MCF 10A (cell line): ENCODE measurements at places on chromosomes 6 and 20. TPM values are rescaled to one million over a fixed set of nuclear protein-coding genes. Genes with fewer than 3 reads are reported as not detected.

GRCh38 chr20:37869334-37869861, 33.5 kb upstream of the VSTM2L start:
- DNase-seq: no peak

- DNase-seq: no peak
Measured at GRCh38 chr6:17220040-17220910, 60.9 kb upstream of the RBM24 start.

- DNase-seq: no peak
Measured at GRCh38 chr6:44837255-44837654, 449.7 kb downstream of the CDC5L start.

DNA sequence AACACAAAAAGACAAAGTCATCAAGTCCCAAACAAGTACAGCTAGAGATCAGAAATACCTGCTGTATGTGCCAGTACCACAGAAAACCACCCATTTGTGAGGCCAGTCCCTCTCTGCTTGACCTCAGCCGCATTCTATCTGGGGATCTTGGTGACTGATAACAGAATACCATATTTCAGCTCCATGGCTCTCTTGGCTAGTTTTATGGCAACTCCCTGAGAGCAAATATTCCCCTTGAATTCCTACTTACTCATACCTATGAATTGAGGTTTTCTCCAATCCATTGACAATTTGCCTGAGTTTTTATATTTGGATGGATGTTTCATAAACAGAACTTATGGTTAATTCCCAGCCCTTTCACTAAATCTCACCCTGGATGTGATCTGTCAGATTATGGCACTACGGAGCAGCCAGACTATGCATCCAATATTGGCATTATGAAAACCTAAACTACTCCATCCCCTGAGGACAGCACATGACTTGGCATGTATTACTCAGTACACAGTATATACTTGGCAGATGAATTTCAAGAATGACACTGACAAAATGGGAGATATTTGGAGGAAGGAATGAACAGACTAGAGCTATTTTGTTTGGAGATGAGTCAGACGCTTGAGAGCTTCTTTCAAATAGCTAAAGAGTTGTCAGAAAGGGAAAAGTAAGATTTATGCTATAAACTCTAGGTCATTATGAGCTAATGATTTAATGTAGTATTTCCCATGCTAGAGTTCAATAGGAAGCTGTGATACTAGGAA, 95.7 kb downstream of the PRDM1 start:
- peak; percentile 57 for DNase-seq

- DNase-seq: no peak
Measured at GRCh38 chr6:160227769-160228161, 30.9 kb downstream of the SLC22A2 start.

DNA sequence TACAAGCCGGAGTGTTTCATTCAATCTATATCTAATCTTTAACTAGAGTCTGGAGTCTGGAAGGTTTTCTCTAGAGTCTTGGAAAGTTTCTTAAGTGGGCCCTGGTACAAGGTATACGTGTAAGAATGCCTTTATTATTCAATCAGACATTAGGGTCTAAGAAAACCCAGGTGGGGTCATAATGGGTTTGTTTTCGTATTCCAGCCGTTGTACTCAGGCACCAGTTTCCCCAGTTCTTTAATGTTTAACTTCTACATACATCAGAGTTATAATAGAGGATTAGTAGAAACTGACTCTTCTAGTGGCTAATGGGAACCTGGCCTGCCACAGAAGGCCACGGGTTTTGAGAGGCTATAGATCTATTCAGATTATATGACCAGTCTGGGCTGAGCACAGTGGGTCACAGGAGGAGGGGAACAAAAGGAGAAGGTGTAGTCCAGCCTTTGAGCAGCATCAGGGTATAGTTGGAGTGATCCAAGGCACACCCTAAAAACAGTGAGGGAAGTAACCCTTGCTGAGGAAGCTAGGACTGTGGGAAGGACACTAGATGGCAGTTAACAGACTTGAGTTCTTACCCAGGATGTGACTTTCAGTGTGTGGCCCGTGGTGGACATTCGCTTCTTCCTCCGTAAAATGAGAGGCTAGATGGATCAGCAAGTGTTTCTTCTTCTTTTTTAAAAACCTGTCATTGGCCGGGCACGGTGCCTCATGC, 15.5 kb downstream of the FAM83B start:
- no peak for DNase-seq

DNA sequence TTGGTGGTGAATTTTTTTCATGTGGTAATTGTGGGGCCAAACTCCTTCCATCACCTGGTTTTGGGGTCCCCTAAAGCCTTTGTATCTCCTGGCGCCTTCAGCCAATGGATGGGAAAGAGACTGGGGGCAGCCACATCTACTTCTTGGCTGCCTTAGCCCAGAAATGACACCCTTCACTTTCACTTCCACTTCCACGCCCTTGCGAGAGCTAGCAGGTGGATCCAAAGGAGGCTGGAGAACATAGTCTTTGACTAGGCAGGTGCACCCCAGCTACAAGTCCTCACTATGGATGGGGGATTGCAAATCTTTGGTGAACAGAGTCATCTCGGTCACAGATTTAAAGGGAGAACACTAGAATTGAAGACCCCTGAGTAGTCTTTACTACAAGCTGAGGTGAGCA, 70.8 kb downstream of the NDUFAF5 start:
- no peak for DNase-seq

- DNase-seq: no peak
Measured at GRCh38 chr6:136889271-136890193, 32.6 kb upstream of the SLC35D3 start.

DNA sequence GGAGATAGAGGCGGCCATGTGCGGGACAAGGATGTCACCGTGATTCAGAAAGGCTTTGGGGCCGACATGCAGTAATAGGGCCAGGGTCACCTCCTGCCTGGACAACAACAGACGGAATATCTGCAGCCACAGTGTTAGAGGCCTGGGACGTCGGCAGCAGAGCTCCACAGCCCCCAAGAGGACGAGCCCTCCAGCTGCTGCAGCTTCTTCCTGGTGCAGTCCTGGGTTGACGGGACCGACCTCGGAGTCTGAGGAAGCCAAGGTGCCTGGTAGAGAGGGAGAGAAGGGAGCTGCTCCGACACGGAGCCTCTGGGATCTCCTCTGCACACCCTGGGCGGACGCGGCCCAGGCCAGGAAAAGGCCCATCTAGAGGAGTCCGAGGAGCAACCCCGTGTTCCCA, 23.2 kb upstream of the CHRNA4 start:
- no peak for DNase-seq

TCFL5 gene
- total RNA-seq: 10.8 and 12.8 TPM in 2 replicates

DNA sequence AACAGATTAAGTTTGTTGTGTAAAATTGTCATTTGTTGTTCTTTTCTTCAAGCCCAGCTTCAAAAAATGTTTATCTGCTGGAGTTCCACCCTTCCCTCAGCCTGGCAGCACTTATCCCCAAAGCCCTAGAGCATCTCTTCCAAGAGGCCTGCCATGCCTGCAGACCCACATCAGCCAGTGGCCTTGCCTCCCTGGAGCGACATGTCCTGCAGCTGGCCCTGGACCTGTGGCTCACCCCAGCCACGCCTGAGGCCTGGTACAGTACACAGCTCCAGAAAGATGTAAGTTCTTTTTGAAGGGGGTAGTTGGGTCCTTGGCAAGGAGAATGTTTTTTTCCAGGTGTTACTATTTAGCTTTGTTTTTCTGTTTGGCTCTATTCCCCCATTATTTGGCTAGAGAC, 124.8 kb downstream of the CD164 start:
- DNase-seq: no peak

GRCh38 chr6:169843110-169843509, 91.7 kb downstream of the ERMARD start:
- DNase-seq: no peak

EXOC2 gene
- total RNA-seq: 14.6 and 18.9 TPM in 2 replicates

DNA sequence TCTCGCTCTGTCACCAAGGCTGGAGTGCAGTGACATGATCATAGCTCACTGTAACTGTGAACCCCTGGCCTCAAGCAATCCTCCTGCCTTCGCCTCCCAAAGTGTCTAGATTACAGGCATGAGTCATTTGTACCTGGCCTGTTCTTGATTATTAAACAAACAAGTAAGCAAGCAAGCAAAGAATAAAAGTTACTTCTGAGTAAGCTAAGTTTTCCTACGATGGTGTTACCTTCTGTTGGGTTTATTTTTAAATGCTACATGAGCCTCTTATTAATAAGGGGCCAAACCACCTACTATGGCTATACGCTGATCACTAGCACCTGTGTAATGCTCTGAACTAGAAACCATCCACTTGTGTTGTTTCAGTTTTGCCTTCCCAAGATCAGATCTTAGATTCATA, 50.8 kb downstream of the IL22RA2 start:
- DNase-seq: peak; percentile 41

DNA sequence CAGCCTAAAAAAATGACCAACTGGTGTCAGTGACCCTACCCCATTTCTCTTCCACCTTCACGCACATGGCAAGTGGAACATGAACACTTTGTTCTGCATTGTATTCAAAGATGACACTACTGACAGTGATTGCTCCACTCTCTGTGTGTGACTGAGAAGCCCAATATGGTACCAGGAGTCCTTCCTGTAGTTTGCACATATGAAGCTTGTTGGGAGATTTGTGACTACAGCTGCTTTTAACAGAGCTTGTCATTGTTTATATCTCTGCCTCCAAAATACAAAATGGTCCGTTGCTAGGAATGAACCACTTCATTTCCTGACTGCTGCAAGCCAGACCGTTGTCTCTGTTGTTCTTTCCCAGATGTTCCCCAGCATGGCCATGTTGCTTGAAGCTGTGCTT, 140.3 kb upstream of the TCF21 start:
- no peak for DNase-seq

HCRTR2 gene
- not detected in 2 replicates for total RNA-seq

GRCh38 chr6:70686548-70687133, 19.0 kb downstream of the SMAP1 start:
- DNase-seq: peak; percentile 42

GRCh38 chr20:19438488-19438887, 226.0 kb downstream of the SLC24A3 start:
- no peak for DNase-seq

GRCh38 chr6:45946352-45946751, 69.3 kb downstream of the CLIC5 start:
- no peak for DNase-seq

MMP24 gene
- 0.10 TPM in 1 of 2 replicates, not detected in the other for total RNA-seq

SMLR1 gene
- not detected in 2 replicates for total RNA-seq

PLEKHG1 gene
- total RNA-seq: 11.6 and 16.8 TPM in 2 replicates

KCNK17 gene
- total RNA-seq: not detected in 2 replicates

DNA sequence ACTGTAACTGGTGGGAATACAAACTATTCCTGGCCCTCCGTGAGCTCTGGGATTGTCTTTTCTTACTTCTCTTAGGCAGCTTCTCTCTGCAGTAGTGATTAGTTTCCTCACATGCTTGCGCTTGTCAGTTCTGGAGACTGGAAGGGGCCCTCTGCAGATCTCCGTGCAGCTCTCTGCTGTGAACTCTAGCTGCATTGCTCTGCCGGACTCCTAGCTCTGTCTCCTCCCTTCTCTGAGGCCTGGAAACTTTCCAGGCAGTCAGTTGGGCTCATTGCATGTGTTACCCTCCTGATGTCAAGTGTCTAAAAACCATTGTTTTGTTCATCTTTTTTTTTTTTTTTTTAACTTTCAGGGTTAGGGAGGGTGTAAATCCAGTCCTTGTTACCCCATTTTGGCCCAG, 102.3 kb downstream of the CTNNBL1 start:
- no peak for DNase-seq

- DNase-seq: peak; percentile 43
Measured at GRCh38 chr20:49310705-49311104, 32.8 kb upstream of the ZNFX1 start.

DNA sequence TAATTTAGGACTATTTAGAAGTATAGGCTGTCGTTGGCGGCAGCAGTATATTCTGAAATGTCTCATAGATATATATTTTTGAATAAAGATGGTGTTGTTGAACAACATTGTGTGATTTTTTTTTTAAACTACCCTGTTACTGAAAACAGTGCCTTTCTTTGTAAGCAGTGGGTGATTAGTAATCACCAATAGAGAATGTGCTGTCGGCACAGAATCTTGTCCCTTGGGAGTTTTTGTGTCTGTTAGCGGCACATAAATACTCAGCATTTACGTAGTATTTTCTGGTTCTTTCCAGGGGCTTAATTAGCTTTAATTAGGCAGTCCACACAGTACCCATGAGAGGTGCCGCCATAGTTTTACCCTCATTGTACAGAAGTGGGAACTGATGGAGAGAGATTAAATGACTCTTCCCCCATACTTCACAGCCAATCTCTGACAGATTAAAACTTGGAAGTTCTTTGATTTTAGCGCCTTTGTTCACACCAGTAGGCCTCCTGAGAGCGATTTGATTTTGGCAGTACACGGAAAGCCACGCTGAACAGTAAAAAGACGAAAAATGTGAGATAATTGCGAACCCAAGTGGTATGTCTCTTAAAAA, 58.8 kb downstream of the RPRD1B start:
- no peak for DNase-seq

- DNase-seq: no peak
Measured at GRCh38 chr20:6397115-6397514, 274.3 kb upstream of the FERMT1 start.

DNA sequence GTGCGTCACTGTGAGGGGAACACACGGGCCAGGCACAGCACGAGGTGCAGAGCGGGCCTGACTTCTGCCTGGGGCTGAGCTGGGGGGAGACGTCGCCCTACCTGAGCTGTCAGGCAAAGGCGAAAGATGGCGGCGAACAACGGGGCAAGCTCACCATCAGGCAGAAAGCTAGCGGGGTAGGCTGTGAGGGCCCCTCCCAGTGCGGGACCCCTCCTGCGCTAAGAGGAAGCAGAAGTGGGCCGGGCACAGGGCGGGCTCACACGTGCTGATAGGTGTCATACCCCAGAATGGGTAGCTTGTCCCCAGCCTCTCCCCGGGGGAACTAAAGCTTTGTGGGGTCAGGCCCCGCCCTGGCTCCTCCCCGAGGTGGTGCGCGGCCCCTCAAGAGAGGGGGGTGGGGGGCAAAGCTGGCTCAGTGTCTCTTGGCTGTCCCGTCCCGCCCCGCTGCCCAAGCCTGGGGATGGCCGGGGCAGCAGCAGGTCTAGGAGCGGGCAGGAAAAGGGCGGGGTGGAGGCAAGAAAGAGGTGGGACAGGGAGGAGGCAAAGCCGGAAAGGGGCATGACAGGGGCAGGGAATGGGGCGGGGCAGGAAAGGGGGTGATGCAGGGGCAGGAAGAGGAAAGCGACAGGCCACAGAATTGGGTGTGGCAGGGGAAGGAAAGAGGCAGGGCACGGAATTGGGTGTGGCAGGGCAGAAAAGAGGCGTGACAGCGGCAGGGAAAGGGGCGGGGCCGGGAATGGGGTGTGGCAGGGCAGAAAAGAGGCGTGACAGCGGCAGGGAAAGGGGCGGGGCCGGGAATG, 14.7 kb downstream of the UCKL1 start:
- peak; percentile 74 for DNase-seq

PCK1 gene
- total RNA-seq: not detected in 2 replicates

DNA sequence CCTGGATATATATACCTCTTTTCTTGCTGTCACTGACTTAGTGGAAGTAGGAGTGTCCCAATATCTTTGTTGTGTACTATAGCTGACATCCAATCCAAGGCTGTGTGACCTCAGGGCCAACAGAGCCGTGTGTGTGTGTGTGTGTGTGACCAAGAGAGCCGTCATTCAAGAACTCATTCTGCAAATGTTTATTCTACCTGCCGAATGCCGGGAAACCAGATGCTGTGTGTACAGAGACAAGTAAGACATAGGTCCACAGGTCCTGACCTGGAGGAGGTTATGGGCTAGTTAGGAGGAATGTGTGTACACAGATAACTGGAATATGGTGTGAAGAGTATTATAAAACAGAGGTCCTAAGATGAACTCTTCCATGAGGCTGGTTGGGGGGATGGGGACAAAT, 190.0 kb downstream of the DHX35 start:
- no peak for DNase-seq
